SJCRH30 (cell line): ENCODE measurements at places on chromosomes 5 and 9.

DNA sequence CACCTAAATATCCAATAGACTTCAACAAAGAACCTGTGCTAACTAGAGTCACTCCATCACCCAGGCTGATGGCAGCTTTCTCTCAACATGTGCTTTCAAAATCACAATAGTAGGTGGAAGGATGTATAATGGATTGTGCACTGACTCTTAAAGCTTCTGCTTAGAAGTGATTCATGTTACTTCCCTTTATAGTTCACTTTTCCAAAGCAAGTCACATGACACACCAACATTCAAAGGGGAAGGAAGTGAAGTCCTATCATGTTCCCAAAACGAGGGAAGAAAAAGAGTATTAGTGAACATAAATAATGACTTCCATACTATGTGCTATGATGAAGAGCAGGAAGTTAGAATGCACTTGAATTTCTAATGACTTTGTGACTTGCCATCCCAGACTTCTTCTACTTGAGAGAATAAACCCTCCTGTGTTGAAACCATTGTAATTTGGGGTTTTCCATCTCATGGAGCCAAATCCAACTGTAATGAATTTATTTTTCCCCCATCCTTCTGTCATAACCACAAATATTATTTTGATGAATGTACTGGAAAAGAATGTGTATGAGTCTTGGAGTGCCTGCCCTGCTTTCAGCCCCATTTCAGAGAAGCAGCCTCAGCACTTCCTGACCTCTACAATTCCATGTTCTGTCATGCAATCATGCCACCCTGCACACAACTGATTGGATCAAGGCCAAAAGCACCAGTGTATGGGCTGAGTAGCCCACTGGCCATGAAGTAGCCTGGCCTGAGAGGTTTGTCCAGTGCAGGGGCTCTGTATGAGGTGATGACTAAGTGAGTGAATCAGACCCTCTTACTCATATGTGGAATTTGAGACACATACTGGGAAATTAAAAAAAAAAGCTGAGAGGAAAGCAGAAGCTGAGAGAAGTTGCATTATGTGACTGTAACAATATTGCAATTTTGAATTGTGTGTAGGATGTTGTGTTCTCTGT, 525.9 kb upstream of the CLINT1 start:
- peak; percentile 22 for DNase-seq

GRCh38 chr5:54874337-54875021, 110.9 kb downstream of the ESM1 start:
- no peak for DNase-seq

DNA sequence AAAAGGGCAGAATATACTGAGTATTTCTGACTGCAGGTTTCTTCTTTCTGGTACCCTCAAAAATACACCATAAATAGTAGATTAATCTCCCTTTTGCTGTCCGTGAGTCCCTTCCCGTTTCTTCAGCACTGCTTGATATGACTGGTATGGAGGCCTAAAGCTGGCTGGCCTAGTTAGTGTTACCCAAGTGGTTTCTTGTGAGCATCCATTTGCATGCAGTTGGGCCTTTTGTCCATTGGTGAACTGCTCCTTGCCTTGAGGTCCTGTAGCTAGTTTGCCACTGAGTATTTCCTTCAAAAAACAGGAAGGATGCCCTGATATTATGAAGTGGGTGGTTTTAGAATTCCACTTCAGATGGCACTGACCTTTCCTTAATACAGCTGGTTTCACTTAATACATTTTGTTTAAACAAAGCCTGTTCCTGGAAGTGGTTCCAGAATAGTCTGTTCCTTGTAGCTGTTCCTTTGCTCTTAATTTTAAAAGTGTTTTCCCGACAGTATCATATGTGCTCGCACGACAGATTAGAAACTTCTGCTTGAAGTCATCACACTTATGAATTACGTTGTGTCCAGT, 40.0 kb upstream of the ABL1 start:
- no peak for DNase-seq

GRCh38 chr9:13082796-13083195, 196.7 kb downstream of the MPDZ start:
- DNase-seq = no peak

DNA sequence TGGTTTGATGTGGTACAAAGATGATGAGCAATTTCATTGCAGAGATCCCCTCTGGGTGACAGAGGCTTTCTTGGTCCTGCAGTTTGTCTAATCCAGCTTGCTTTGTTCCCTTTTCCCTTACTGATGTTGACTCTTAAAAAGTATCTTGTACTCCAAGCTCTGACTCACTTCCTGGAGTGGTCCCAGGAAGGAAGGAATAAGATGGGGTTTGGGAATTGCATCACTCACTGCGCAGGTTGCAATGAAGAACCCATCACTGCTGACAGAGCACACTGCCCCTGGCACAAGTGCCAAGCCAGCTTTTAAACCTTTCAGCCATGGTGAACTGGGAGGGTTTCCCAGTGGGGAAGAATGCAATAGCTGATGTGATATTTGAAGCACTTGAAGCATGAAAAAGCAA, 662.2 kb upstream of the CTNND2 start:
- no peak for DNase-seq

- DNase-seq = no peak
Measured at GRCh38 chr5:137567226-137567625, 68.1 kb upstream of the SPOCK1 start.

DNA sequence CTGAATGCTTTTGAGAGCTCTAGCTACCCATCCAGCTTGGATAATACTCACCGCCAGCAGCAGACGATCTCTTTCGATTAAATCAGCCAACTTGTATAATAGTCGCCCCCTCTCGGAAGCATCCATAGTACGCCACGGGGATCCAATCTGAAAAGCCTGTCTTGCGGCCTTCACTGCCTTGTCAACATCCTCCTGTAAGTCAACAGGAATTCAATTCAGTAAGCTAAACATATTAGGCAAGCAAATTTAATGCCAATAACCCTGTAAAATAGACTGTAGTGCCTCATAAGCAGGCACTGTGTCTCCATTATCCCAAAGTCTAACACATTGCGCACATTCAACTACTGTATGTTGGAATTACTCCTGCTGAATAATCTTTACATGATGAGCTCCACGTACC, 22.0 kb downstream of the ALDH1A1 start:
- DNase-seq = no peak

- peak; percentile 62 for DNase-seq
Measured at GRCh38 chr9:136996361-136997292, at the start of gene CLIC3. Gene CLIC3, minus strand, starts transcription at chr9:136996568. Its CDS starts 25 bp downstream, at chr9:136996543.

- peak; percentile 28 for DNase-seq
Measured at GRCh38 chr9:95505072-95505716, 11.6 kb downstream of the PTCH1 start.

GRCh38 chr5:128596071-128596470, 58.0 kb upstream of the FBN2 start:
- DNase-seq = peak; percentile 12

DNA sequence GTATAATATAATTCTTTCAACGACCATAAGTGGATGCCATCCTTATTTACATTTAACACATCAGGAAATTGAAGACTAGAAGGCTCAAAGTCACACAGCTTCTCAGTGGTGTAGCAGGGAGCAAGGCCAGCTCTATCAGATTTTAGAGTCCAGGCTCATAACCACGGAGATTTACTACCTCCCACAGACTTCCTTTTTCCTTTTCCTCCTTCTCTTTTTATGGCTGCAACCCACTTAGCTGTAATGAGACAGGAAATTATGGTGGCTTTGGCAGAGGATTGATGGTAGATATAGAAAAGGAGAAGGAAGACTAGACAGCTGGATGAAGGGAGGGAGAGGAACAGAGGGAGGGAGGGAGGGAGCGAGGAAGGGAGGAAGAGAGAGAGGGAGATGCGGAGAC, 47.4 kb downstream of the SPEF2 start:
- no peak for DNase-seq

GRCh38 chr5:107359916-107360234, 310.9 kb downstream of the EFNA5 start:
- no peak for DNase-seq

GRCh38 chr9:94909250-94909894, 182.9 kb downstream of the AOPEP start:
- no peak for DNase-seq

- DNase-seq = no peak
Measured at GRCh38 chr9:120528829-120529228, 51.1 kb downstream of the CDK5RAP2 start.

DNA sequence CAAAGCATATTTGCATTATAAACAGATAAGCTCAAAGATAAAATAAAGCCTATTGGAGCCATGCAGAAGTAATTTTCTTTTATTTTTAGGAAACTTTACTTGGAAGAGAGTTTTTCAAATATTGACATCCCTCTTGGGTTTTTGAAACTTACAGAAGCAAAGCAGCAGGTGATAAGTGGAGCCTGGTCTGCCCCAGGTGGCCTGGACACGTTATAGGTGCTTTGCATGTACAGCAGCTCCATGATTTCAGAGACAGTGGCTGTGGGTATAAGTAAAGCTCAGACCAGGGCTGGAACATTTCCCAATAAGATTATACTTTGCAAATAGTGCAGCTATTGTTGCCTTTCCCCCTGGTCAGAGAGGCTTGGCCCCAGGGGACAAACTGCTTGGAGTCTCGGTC, 51.5 kb downstream of the CCDC192 start:
- peak; percentile 6 for DNase-seq

- peak; percentile 24 for DNase-seq
Measured at GRCh38 chr5:57175551-57176309, 1.9 kb downstream of the GPBP1 start.

DNA sequence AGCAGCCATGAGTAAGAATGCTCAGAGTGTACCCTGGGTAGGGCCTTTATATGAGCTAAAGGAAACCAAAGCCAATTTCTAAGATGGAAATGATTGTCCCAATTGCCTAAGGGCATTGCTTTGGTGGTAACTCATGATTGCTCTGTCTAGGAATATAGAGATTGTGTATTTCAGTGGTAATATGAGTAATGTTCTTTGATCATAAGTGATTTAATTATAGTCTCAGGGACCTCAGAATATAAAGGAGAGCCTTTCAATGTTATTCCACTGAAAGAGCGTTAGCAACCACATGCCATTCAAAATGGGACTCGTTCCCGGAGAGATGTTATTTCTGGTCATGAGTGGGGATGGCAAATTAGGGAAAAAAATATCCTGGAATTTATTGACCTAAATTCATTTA, 340.5 kb downstream of the ARHGEF28 start:
- DNase-seq = no peak

GRCh38 chr5:168720575-168720974, 141.4 kb upstream of the PANK3 start:
- DNase-seq = no peak

GRCh38 chr9:122402403-122402871, 31.6 kb downstream of the PTGS1 start:
- peak; percentile 46 for DNase-seq

GRCh38 chr5:177547736-177548135, 6.6 kb downstream of the FAM193B start:
- DNase-seq = peak; percentile 47

DNA sequence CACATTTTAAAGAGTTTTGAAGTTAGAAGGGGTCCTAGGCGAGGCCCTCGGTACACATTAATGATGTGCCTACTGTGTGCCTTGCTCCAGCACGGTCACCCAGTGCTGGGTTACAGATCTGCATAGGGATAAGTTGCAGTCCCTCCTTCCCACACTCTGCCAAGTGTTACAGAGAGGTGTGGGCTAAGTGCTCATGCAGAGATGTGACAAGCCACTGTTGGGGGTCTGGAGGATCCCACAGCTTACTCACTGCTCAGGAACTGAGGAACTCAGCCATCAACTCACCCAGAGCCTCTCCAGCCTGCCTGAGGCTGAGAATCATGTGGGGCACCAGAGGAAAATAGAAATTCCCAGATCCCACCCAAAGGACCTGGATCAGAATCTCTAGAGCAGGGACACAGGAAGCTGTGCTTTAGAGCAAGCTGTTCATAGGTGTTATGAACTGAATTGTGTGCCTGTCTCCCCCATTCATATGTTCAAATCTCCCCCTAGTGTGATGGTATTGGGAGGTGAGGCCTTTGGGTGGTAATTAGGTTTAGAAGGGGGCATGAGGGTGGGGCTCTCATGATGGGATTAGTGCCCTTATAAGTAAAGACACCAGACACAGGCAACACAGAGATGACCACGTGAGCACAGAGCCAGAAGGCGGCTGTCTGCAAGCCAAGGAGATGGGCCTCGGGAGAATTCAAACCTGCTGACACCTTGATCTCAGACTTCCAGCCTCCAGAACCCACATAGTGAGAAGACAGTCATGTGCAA, 164.1 kb downstream of the HSD17B3 start:
- no peak for DNase-seq

- no peak for DNase-seq
Measured at GRCh38 chr9:86079865-86080469, 19.4 kb downstream of the GOLM1 start.

DNA sequence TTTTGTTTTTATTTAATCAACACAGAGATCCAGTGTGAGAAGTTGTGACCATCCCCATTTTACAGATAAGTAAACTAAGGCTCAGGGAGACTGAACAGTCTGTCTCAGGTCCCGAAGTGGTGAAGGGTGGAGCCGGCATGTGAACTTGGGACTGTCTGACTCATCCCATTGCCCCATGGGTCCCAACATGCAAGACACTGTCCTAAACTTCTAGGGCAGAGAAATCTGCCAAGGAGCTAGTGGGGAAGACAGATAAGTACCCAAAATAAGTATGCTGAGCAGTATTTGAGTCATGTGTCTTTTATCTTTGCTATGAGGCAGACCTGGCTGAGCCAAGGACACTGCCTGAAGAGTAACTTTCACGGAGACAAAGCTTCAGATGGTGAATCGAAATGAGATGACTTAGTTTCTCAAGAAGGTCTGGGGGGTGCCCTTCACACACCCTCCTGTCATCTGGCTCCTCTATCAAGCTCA, 64.3 kb upstream of the SLC25A51 start:
- DNase-seq = no peak

GRCh38 chr5:32523625-32524024, 61.7 kb upstream of the SUB1 start:
- peak; percentile 25 for DNase-seq

- DNase-seq = no peak
Measured at GRCh38 chr5:97427235-97427634, 244.2 kb upstream of the RIOK2 start.

DNA sequence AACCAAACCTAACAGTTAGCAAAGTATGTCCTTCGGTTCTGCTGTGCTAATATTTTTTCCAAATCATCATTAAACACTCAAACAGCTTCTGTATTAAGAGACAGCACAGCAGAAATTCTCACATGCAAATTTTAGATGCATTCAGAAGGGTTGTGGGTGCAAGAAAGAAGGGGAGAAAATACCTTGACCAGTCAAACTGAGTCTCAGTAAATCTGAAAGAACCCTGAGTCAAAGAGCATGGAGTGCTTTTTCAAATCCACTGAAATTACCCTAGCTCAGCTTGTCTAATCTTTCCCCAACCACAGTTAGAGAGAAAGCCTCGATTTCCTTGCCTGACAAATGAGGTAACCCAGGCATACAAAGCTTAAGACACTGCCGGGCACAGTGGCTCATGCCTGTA, 55.1 kb downstream of the RETREG1 start:
- no peak for DNase-seq
